Activated CD4-positive, CD25-positive, alpha-beta regulatory T cell treated with anti-CD3 and anti-CD28 coated beads, Interleukin-2, amount 50 U/mL, for 24 hours (primary cell): ENCODE measurements at places on chromosomes 7 and 10.

DNA sequence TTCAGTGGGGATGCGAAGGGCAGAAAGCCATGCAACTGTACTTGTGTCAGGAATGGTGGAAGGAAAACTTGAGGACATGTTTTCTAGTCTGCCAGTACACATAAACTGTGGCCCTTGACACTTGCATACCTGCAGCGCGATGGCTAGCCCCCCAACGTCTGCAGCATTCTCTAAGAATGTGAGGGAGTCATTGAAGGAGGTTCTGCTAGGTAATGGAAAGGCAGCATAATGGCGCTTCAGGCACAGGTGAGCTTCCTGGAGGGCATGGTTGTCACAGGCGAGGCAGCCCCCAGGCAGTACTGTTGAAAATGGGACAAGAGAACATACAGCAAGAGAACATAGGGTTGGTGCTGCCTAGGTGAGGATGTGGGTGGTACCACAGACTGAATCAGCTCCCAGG is 3.5 kb downstream of the LLCFC1 start:
- ATAC-seq = no peak

DNA sequence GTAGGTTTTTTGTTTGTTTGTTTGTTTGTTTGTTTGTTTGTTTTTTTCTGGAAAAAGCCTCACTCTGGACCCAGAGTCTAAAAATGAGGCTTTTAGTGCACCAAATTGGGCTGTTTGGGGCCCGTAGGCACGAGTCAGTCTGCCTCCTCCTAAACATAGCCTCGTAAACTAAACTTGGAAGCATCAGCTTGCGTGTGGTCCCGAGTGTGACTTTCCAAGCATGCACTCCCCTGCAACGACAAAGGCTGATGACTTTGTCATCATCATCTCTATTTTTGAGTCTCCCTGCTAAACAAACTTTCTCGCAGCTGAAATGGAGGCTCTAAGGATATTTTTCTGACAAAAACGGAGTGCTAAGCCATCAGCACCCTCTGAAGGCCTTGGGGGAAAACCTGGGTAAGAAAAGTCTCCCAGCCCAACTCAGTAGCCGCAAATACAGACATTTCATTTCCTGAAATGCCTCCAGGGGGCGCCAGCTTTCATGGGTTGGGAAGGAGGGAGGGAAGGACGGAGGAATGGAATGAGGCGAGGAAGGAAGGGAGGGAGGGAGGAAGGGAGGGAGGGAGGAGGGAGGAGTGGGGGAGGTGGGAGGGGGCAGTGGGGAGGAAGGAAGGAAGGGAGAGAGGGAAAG is 245.9 kb downstream of the KCNMA1 start:
- no peak for ATAC-seq

DNA sequence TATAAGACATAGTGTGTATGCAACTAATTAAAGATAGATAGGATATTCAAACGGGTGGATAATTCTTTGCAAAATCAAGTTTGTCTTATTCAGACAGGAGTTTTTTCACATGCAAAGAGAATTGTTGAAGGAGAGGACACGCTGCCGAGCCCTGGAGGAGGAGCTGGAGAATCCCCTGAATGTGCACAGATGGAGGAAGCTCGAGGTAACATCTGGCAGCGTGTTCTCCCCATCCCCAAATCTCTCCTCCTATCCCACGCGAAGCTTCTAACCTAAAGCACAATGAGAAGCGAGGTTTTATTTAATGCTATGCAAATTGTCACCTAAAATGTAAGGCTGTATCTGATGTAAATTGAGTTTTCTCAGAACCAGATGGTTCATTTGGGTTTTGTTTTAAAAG is 50.0 kb downstream of the CFAP58 start:
- ATAC-seq = no peak

DNA sequence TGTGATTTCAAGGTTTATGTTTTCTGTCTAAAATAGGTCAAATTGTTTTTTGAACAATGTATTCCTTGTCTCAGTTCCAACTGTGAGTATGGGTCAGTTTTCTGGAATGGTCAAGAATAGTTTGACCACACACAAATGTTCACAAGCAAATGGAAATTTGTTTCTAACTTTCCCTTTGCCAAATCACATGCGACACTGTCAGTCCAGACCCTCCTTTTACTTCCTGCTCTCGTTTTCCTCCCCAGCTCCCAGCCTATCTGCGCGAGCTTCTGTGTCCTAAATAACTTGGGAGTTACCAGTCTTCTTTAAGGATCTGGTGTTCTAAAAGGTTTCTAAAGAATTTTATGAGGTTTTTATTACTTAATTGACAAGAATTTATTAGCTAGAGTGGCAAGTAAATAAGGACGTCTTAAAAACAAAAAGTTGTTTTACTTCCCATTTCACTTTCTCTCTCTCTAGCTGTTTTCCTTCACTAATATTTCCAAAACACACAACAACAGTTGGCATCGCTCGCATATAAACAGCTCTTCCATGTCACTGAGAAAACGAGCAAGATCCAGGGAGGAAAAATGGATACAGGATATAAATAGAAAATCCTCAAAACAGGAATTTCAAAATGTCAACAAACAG is 266.1 kb upstream of the KLF6 start:
- ATAC-seq = no peak

- ATAC-seq = no peak
Observed at GRCh38 chr7:70421319-70421718, 710.6 kb upstream of the GALNT17 start.

DNA sequence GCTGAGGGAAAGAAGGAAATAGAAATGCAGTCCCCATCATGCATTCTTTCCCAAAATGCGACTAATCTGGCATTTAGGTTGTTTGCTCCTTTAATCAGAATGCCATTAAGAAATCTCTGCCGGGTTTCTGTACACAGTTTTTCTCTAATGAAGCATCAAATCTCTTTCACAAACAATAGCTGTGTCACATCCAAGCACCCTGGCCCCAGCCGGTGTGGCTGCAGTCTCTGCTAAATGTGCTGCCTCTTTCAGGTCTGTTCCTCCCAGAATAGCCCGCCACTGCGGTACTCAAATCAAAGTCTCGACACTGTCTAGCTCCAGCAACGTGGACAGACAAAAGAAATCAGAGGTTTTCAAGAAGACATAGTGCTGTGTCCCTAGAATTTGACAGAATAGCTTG is 343.8 kb downstream of the KCNMA1 start:
- no peak for ATAC-seq

GRCh38 chr10:90579602-90580242 is 278.1 kb downstream of the HTR7 start:
- no peak for ATAC-seq

DNA sequence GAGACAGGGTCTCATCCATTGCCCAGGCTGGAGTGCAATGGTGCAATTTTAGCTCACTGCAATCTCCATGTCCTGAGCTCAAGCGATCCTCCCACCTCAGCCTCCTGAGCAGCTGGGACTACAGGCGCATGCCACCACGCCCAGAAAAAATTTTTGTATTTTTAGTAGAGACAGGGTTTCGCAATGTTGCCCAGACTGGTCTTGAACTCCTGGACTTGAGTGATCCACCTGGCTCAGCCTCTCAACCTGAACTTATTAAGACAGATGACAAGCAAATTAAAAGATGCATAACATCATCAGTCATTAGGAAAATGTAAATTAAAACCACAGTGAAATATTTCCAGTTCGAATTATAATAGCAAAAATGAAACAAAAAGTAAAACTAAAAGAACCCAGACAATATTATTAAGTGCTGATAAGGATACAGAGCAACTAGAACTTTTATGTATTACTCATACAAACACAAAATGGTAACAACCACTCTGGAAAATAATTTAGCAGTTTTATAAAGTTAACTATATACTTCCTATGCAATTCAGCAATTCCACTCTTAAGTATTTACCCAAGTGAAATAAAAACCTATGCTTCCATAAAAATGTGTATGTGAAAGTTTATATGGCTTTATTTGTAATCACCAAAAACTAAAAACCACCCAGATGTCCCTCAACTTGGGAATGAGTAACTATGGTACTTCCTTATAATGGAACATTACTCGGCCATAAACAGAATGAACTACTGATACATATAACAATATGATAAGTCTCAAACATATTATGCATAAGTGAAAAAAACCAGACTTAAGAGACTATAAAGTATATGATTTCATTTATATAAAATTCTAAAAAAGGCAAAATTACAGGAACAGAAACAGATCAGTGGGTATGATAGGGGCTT is 15.3 kb downstream of the ZFAND4 start:
- ATAC-seq = peak; percentile 91

GRCh38 chr10:43870968-43871439 is 222.3 kb upstream of the ZNF32 start:
- ATAC-seq = no peak

GRCh38 chr10:4561296-4561695 is 264.7 kb upstream of the AKR1E2 start:
- ATAC-seq = no peak

GRCh38 chr10:103824281-103824680 is 31.1 kb downstream of the SH3PXD2A start:
- ATAC-seq = no peak

GRCh38 chr10:113230011-113230610 is 280.1 kb downstream of the TCF7L2 start:
- no peak for ATAC-seq

GRCh38 chr10:7507887-7508726 is 97.3 kb upstream of the SFMBT2 start:
- ATAC-seq = no peak
